RPMI7951 (cell line): ENCODE measurements at places on chromosomes 12 and 14. TPM values are rescaled to one million over a fixed set of nuclear protein-coding genes. Genes with fewer than 3 reads are reported as not detected.
A peak's percentile ranks its signal among the peaks of the same experiment; 100 is the strongest.

- no peak for DNase-seq
These were observed 26.7 kb downstream of the CLEC1A start for GRCh38 chr12:10072131-10072530.

DNA sequence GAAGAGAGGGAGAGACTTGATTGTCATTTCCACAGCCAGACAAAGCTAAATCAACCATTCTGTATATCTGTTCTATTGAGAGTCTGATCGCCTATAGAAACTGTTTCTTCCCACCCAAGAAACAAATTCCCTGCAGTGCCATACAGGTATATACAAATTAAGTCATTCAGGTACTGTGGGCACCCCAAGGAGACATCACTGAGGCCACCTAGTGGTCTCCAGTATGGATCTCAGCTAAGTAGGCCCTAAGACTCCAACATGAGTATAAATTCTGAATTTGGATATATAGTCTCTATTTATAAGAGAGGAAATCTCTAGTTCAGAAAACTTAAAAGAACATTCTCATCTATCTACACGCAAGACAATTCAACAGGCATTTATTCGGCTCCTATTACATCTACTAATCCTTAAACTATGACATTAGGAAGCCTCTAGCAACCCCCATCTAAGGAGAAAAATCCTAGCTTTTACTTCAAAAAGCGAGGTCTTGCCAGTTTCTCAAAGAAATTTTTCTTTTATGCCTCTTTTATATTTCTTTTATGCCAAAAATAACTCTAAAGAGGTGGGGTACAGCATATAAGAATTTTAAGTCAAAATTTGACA, 62.6 kb downstream of the DCAF5 start:
- no peak for DNase-seq

DNA sequence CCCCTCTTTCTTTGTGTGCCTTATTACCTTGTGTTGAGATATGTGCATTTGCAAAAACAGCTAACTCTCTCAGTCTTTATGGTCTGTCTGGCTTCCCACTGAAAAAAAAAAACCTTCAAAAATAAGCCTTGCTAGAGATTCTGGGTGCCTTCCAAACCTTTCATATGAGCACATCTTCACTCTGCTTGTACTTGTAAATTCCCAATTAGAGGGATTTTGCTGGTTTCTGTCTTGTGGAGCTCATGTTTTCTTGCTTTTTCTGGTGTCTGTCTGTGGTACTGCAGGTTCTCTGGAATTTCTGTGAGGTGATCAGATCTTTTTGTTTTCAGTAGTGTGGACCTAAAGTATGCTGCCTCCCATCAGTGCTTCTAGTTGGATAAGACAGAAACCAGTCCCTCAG, 100.1 kb downstream of the PIK3C2G start:
- no peak for DNase-seq

DNA sequence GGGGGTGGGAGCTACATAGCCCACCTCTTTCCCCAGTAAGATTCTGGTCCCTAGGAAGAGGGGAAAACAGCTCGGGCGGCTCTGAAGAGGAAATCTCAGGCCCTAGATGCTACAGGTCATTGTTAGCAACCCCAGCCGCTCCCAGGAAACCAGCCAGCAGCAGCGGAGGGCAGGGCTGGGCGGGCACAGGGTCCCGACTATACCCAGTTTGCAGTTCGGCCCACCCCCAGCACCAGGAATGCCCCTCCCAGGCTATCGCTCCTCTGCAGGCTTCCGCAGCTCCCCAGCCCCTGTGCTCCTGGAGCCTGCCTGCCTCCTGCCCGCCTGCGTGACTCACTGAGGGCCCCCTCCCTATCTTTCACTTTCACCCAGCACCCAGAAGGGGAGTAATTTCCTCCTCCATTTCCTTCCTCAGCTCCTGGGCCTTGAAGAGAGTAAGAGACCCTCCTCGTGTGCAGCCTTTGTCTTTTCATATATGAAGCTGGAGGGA, 27.2 kb upstream of the PNMA1 start:
- DNase-seq = peak; percentile 86

DNA sequence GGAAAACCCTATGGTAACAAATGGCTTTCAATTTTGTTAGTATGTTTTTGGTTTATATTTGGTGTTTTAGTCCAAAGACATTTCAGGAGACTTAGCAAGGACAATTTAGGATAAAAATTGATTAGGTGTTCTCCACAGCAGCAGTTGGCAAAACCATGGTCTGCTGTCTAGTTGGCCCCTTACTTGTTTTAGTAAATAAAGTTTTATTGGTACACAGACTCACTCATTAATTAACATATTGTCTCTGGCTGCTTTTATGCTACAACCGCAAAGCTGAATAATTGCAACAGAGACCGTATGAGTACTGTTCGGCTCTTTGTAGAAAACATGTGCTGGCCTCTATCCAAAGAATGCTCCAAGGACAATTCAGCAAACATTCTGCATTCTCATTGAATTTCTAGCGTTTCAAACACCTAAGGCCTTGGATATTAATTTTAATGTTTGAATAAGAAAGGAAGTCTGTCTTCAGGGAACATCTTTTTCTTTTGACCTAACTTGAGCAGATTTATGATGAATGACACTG, 77.7 kb downstream of the CCDC92 start:
- DNase-seq = no peak

COL2A1 gene
- not detected in 2 replicates for total RNA-seq

CDKL1 gene
- total RNA-seq = 4.6 and 7.3 TPM in 2 replicates
